ENCODE measurements at places on chromosomes 7 and 10.

DNA sequence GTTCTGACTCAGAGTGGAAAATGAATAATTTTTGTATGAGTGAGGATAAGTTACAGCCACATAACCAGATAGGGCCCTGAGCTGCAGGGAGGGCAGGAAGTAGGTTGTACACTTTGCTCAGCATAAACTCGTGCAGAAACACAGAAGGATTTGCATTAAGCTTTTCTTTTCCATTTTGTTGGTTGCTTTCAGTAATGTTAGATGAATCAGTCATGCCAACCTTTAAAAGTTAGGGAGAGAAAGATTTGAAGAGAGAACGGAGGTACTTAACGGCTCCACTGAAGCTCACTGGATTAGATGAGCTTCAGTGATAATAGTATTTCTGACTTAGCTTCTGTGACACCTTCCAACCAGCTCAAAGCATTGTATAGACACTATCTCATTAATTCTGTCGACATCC lies 348.1 kb downstream of the GATA3 start:
- DNase-seq, result no peak

GRCh38 chr10:58440484-58440883 lies 55.3 kb downstream of the TFAM start:
- no peak for DNase-seq

DNA sequence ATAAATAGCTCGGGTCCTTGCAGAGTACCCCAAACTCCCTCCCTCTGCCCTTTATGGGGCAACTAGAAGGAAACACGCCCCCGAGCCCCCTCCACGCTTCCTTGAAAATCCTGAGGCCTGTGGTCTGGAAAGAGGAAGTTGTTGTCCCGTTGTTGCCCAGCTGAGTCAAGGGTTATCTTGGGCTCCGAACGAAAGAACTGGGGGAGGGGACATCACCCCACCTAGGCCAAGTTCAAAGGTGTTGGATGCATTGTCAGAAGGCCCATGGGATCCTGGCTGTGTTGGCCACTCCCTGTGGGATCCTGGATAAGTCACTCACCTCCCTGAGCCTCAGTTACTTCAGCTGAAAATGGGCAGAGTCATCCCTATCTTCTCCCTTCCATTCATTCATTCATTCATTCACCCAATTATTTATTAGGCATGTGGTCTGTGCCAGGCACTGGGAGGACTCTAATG lies at the start of gene CCL24:
TSS of gene CCL24 (minus strand) at position 26 of the 456 bp plus-strand sequence. CDS start 91 bp downstream, outside the sequence.
- no peak for DNase-seq

DNA sequence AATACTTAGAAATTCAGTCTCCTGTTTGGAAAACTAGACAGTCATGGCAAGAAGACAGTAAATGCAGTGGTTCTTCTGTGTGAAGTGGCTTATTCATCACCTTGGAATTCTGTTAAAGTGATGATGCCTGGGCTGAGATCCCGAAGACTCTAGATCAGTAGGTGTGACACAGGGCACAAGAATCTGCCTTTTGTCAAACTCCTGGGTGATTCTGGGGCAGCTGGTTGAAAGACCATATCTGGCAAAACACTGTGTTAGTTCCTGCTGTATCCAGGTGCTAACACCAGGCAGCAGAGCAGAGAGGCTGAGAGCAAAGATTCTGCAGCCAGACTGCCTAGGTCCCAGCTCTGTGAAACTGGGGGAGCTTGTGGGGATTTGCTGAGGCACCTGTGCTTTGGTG lies 26.5 kb downstream of the MRC1 start:
- no peak for DNase-seq

DNA sequence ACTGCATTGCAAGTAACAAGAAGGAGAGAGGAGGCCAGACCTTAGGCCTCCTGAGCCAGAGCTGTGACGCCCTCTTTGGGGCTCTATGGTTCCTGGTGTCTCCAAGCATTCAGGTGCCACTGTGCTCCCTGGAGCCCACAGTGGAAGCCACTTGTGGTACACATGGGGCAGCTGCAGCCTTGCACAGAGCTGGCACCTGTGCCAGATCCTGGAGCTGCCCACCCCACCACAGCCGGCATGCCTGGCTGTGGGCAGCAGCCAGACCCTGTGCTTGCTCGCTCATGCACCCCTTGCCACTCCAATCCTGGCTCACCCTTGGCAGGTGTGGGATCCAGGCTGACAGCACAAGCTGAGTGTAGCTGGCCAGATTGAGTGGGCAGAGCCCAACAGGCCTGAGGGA lies 173.8 kb upstream of the SMIM30 start:
- DNase-seq, result no peak

DNA sequence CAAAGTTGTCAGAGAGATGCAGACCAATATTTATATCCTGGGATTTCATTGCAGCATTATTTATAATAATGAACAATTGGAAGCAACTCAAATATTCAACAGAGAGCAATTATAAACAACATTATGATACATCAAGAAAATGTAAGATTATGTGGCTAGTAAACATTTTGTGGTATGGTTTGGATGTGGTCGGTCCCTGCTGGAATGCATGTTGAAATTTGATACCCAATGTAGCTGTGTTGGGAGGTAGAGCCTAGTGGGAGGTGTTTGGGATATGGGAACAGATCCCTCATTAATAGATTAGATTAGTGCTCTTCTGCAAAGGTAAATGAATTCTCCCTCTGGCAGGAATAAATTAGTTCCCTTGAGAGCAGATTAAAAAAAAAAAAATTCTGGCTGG lies 350.9 kb downstream of the ANKRD30A start:
- no peak for DNase-seq

DNA sequence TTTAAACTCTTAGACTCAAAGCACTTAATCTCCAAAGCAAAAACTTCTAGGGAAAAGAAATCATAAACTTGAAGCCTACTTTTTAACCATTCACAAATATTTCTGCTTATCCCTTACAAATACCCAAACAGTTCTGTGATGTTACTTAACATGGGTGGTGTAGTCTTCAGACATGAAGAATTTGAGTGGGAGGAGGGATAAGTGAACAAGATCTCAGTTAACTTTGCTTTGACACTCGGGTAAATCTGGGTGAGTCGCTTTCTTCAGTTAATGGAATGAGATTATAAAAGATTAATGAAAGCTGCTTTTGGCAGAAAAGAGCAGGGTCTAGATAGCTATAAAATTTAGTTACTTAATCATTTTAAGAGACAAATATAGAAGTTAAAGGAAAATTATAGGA lies 47.5 kb downstream of the RNF133 start:
- no peak for DNase-seq

DNA sequence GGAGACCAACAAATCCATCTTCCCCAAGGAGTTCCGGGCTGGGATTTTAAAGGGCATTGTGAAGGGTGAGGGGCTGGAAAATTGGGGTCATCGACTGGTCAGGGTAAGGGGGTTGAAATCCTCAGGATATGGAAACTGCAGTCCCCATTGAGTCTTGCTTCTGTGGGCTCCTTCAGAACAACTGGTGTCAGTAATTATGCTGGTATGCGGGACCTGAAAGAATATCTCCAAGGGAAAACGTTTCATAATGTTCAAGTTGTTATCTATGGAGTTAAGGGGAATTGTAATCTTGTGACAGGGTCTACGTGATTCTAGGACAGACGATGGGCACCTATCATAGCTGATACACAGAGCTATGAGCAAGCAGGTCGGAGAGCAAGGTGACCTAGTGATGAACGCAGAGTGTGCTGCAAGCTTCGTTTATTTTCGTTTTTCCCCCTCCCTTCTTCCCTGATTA lies 494 bp upstream of the RHBDD2 start:
- DNase-seq, result no peak

- DNase-seq, result no peak
Observed at GRCh38 chr7:133748443-133749407, 378.4 kb upstream of the LRGUK start.

DNA sequence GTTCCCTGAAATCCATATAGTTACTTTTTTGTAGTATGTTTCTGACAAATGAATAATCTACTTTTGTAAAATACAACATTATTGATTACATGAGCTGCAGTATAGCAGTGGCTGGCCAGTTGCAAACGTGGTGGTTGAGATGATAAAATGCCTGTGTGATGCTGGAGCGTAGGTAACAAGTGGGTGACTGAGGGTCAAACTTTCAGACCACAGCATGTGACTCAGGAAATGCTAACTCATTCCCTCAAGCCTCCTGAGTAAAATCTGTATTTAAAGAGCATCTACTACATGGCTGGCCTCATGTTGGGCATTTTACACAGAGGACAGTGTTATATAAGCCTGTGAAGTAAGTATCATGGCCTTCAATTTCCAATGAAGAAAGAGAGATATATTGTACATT lies 585.2 kb downstream of the GRID1 start:
- no peak for DNase-seq

DNA sequence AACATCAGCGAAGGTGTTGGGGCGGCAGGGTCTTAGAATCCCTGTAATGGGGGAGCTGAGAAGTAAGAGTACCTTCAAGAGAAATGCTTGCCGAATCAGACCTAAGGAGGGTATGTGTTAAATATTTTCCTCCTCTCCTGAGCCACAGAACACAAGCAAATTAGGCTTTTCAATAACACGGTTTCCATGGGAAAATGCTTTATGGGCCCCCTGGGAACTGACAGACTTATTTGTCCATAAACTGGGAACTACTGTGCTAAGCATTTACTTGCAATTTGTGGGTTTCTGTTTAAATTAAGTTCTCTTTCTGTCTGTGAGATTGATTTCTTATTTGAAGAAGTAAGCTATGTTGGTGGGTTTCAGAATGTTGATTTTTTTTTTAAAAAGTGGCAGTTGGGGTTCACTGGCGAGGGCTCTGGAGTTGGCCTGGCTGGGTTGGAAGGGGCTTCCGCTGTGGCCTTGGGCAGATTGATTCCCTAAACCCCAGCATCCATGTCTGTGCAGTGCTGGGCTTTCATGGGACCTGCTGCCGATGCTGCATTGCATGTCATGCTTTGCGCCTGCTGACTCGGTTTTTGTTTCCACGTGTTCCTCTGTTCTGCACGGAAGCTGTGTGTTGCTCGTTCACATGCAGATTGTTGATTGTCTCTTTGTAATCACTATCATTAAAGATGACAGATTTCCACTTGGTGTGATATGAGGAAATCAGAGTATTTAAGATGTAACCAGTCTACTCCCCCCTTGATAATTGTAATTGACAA lies 7.2 kb downstream of the RBM17 start:
- no peak for DNase-seq

DNA sequence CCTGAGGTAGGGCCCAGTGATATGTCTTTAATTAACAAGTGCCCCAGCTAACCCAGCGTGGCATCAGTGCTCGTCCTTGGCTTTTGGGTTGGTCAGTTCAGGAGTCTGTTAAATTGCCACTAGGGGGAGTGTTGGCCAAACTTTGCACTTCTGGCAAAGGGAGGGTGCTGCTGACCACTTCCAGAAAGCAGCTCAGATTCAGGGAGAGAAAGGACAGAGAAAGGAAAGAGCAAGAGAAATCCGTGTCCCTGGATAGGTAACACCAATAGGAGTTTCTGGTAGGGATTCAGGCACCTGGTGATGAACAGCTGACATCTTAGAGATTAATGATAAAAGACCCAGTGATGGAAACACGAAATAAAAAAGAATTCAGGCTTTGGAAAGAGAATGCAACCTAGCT lies 243.1 kb upstream of the AOAH start:
- DNase-seq, result no peak

DNA sequence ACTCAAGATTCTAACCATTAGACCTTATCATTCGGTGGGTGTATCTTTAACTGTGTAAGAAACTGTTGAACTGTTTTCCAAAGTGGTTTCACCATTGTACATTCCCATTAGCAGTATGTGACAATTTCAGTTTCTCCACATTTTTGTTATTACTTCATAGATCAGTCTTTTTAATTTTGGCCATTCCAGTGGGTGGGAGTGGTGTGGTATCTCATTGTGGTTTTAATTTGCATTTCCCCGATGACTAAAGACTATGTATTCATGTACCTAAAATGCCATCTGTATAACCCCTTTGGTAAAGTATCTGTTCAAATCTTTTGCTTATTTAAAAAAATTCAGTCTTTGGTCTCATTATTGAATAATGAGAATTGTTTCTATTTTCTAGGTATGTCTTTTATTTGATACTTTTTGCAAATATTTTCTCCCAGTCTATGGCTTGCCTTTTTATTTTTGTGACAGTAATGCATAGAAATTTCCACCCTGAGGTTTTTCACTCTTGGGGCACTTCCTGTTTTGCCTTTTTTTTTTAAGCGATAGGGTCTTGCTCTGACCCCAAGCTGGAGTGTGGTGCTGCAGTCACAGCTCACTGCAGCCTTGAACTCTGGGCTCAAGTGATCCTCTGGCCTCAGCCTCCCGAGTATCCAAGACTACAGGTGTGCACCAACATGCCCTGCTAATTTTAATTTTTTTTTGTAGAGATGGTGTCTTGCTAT lies 141.1 kb upstream of the ITGB1 start:
- no peak for DNase-seq

DNA sequence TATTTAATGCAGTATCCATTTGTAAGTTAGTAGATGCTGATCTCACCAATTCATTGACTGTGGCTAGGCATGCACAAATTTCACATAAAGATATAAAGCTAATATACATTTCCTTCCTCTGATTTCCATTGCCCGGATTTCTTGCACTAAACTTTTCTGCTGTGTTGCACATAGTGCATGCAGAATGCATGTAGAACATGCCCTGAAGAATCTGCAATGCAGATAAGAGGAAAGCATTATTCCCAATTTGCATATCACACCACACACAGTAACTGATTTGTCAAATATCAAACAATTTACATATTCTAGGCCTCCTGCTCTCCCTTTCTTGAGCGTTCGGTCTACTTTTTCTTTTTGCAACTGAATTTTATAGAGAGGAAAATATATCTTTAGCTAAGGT lies 124.2 kb downstream of the LRRTM3 start:
- no peak for DNase-seq

DNA sequence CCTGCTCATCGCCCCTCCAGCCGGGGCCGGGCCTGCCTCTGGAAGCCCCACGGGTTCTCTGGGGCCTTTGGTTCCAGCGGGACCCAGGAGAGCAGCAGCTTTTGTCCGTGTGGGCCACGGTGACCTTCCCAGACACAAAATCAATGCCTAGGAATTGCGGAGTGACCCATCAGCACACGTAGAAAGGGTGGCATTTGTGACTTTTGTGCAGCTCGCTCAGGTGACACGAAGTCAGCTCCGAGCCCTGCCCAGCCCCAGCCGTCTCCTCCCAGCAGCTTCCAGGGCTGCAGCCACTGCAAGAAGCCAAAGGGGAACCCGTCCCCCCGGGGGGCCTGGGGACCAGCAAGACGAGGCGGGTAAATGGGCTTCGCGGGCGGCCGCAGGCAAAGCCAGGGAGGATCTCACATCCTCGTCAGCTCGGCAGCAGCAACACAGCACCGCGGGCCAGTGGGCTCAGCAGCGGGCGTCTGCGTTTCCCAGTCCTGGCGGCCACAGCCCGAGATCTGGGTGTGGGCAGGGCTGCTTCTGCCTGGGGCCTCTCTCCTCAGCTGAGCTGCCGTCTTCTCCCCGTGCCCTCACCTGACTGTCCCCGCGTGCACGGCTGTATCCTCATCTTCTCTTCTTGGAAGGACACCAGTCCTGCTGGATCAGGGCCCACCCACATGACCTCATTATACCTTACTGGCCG lies 88.5 kb downstream of the PAXIP1 start:
- DNase-seq, result no peak

- no peak for DNase-seq
Observed at GRCh38 chr7:131899271-131900030, 343.0 kb upstream of the PODXL start.

GRCh38 chr10:6048281-6049030 lies 13.7 kb downstream of the IL2RA start:
- DNase-seq, result no peak
